Stimulated activated CD4-positive, alpha-beta T cell treated with anti-CD3 and anti-CD28 coated beads, TNF-alpha, amount 100 ng/mL, for 24 hours (primary cell): ENCODE measurements at places on chromosomes 1 and 21.
A peak's percentile ranks its signal among the peaks of the same experiment; 100 is the strongest.

GRCh38 chr1:213163278-213163711 lies 112.3 kb downstream of the RPS6KC1 start:
- DNase-seq: no peak

DNA sequence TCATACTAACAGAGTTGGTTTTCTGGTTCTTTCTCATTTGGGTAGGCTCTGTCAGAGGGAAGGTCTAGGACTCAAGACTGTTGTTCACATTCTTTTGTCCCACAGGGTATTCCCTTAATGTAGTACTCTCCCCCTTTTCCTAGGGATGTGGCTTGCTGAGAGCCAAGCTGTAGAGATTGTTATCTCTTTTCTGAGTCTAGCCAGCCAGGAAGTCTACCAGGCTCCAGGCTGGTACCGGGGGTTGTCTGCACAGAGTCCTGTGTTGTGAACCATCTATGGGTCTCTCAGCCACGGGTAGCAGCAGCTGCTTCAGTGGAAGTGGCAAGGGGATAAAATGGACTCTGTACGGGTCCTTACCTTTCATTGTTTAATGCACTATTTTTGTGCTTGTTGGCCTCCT lies 226.4 kb downstream of the LBR start:
- DNase-seq: no peak

- no peak for DNase-seq
Observed at GRCh38 chr1:221230605-221231004, 351.4 kb downstream of the HLX start.

DNA sequence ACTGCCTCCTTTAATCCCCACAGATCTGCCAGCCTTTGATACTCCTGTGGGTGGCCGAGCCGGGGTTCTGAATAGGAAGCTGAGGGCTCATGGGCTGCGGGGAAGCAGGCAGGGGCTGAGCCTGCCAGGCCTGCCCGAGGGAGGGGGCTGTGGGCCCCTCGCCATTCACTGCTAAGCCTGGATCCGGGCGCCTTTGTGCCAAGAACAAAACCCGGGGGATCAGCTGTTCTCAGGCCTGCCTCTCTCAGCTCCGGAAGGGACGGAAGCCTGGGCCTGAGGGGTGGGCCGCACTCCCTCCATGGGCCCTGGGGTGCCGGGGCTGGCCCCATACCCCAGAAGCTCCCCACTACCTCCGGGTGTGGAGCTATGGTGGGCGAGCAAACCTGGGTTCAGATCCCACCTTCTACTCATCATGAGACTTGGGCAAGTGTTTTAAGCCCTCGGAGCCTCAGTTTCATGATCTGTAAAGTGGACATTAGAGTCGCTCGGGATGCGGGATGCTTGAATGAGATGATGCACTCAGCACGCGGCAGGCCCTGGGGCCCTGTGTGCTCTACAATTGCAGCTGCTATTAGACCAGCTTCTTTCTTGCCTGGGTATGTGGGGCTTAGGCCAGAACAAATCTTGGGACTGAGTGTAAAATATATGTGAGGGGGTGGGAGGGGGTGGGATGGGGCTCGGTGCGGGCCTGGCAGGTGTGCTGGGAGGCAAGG lies 19.2 kb upstream of the EPHA2 start:
- DNase-seq: no peak

DNA sequence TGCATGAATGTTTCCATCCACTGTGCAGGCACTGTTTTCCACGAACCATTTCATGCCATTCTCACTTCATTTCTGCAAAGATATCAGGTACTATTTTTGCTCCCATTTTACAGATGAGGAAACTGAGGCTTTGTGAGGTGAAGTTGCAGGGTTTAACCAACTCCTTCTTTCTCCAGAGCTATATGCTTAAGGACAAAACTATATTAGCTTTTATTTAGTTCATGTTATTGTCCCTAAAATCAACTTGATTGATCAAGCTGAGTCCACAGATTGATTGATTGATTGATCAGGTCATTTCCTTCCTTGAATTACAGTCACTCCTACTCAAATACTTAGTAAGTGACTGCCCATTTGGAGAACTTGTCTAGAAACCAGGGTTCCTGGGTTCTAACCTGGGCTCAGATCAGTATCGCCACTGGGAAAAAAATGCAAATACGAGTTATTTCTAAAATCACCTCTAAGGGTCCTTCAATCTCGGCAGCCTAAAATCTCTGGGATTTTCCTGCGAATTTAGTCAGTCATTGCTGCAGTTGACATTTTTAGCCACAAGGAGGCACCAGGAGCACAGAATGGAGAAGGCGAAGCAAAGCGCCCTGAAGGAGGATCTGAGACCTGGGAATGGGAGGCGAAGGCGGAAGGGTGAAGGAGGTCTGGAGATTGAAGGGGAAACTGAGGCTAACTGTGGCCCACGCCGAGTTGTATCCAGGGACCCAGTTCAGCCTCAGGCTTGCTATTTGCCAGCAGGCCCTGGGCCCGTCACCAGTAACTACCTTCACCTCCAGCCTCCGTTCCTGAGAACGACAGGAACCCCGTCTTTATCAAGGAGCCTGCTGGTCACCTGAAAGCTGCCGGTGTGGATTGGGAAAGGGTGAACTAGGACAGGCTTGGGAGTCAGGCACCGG lies 14.3 kb upstream of the MUL1 start:
- DNase-seq: peak; percentile 59

DNA sequence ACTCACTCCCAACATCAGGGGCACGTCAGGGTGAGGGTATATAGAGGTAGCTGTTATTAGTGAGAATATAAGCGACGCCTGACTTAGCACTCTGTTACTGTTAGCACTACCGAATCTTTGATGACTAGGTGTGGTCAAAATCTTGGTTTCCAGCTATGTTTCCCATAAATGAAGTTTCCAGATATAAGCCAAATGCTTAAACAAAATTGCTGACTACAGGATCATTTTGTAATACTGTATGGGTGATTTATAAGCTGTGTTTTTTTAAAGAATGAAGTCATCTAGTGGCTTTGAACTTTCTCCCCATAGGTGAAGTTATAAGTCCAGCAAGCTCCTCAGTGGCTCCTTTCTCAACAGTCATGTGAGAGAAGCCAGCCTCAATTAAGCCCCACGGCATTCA lies 23.7 kb downstream of the KCNJ15 start:
- DNase-seq: no peak

- DNase-seq: no peak
Observed at GRCh38 chr1:9827558-9828185, 3.9 kb upstream of the CLSTN1 start.

DNA sequence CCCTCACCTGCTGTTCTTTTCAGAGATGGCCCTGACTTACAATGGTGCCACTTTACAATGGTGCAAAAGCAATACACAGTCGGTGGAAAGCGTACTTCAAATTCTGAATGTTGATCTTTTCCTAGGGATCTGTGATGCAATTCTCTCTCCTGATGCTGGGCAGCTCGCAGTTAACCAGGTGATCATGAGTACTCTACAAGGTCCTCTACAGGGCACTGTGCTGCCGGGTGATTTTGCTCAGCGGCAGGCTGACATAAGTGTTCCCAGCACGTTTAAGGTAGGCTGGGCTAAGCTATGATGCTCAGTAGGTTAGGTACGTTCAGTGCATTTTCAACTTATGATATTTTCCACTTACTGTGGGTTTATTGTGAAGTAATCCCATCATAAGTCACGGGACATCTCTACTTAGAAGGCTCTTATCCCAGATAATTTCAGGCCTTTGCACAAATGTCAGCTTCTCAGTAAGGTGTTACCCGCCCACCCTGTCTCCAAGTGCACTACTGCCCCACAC lies 126.5 kb downstream of the KCNN3 start:
- no peak for DNase-seq
